ENCODE measurements at places on chromosomes 4 and X.
A peak's percentile ranks its signal among the peaks of the same experiment; 100 is the strongest.

- no peak for DNase-seq
Observed at GRCh38 chrX:42976746-42977366, 198.9 kb upstream of the PPP1R2C start.

DNA sequence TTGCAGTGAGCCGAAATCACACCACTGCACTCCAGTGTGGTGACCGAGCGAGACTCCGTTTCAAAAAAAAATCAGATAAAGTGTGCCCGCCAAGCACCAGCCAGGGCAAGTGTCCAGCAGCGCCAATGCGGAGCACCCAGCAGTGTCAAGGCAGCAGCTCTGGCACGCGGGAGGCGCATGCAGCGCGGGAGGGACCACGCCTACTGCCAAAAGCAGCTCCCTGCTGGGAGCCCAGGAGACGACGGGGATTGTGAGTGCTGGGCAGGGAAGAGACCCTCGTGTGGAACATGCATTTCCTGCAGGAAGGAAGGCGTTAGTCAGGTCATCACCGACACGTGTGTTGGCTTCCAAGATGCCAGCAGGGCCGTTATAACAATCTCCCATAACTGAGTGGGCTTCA lies 10.4 kb downstream of the FAM53A start:
- DNase-seq = no peak

DNA sequence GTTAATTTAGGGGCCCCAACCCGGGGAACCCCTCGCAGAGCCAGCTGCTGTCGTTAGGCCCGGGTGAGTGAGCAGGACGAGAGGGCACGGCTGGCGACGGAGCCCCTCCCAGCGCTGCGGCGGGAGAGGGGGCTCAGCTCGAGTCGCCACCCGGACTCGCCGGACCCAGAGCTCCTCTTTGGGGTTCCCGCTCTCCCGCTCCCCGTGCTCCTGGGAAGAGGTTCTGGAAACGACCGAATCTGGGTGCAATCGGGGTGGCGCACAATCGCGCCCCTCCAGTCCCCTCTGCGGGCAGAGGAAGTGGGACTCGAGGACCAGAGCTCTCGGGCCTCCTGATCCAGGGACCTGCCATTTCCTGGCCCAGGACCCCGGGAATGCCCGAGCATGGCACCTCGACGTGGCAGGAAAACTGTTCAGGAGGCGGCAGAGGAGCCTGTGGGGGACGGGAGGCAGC lies 37.3 kb upstream of the ARAF start:
- no peak for DNase-seq

DNA sequence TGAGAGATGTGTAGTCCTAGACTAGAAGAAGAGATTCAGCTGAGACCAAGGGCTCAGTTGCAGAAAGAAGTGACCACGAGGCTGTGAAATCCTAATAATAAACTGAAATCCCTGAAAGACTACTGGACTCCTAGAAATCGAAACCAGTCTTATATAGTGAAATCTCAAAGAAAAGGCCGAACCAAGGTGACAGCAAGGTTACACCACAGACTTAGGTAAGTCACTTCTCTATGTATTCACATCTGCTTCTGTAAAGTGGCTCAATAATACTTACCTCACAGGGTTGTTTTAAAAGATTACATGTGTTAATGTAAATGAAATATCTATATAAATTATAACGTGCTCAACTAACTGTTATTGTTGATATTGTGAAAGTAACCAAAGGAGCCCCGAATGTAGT lies 60.3 kb downstream of the ARSJ start:
- no peak for DNase-seq

GRCh38 chr4:121706595-121707021 lies 9.8 kb upstream of the ANXA5 start:
- no peak for DNase-seq

- no peak for DNase-seq
Observed at GRCh38 chr4:42328978-42329377, 68.3 kb upstream of the SHISA3 start.

DNA sequence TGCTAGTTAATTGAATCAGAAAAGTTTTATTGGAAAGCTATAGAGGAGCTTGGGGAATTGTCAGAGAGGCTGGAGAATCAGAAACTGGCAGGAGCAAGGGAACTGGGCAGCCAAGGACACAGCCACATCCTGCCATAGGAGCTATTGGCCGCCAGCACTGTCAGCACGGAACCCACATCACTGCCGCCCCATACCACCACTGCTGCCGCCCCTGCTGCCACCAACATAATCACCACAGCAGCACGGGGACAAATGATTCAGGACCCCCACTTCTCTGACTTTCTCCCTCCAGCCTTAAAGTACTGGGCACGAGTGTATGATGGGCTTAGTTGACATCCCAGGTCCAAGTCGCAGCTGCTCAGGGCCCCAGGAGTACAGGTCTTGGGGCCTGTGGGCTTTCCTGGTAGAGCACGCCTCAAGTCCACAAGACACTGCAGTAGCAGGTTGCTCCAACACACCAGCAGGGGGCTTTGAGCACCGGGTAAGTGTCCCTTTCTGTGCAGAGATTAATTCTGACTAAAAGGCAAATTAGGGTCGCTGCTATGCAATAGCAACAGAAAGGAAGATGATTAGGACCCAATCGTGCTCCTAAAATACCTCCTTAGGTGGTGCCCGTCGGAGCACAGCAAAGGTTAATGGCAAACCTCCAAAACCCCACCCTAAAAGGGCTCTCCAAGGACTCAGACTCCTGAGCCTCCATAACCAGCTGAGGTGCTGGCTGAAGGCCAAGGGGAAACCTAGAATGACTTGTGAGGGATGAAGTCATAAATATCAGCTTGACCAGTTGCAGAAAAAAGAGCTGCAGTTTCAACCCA lies 6.9 kb downstream of the PJA1 start:
- peak; percentile 29 for DNase-seq

- no peak for DNase-seq
Observed at GRCh38 chr4:185623444-185624258, 88.3 kb upstream of the PDLIM3 start.

- DNase-seq = no peak
Observed at GRCh38 chr4:66636349-66636748, 909.0 kb downstream of the CENPC start.

- DNase-seq = no peak
Observed at GRCh38 chr4:53127365-53127764, 238.5 kb downstream of the SCFD2 start.

DNA sequence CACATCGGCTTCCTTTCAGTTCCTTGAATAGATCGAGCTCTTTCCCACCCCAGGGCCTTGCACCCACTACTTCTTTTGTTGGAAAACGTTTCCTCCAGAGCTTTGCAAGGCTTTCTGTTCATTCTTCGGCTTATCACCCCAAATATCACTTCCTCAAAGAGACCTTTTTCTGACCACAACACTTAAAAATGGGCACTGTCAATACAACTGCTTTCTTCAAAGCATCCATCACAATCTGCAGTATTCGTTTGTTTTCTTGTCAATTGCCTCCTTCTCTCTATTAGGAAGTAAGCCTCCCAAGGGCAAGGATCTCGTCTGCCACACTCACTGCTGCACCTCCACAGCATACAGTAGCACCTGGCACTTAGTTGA lies 17.7 kb upstream of the CENPU start:
- no peak for DNase-seq

DNA sequence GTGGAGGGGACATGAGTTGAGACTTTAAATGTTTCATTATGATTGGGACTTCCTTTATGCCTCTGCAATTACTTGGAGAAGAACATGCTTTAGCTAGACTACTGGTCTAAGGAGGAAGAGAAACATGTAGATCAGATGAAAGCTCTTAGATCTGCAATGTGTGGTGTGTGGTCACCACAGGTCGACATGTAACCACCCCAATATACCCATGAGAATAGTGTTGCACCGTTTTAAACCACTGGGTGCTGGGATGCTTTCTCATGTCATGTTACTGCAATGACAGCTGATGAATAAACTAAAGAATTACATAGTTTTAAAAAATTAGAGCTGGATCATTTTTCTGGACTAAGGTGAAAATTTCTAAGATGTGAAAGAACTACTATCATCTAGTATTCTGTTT lies 1039.7 kb downstream of the RAPGEF2 start:
- DNase-seq = peak; percentile 1

- DNase-seq = no peak
Observed at GRCh38 chr4:19130866-19131265, 1109.3 kb upstream of the LCORL start.

DNA sequence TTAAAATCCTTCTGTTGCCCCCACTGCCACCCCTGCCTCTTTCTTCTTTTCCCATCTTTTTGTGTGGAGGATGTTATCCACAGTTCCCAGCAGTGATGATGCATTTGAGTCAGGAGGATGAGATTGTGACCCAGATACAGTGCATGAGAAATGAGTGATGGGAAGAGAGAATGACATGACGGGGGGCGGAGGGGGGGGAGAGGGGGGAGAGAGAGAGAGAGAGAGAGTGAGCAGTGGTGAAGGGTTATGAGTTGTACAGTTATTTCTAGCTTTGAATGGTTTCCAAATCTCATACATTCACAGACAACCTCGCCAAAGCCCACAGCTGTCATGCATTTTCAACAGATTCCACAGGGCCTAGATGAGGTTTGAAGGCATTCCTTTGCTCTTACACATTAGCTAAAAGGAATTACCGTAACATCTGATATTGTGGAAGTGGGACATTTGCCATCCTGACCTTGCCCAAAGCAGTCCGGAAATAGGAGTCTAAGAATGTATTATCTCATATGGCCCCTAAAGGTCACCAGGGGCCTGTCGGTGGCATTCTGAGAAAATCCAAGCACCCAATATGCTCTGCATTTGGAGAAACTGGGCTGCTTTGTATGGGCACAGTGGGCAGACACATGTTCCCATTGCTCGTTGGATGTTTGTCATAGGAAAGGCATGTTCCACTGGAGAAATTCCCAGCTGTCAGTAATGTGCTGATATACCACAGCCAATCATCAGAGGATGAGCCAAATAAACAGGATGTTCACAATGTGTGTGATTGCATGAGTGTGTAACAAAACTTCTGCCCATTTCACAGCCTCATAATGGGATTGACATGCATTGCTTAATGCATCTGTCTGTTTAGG lies 435.8 kb downstream of the SPRY1 start:
- DNase-seq = no peak

DNA sequence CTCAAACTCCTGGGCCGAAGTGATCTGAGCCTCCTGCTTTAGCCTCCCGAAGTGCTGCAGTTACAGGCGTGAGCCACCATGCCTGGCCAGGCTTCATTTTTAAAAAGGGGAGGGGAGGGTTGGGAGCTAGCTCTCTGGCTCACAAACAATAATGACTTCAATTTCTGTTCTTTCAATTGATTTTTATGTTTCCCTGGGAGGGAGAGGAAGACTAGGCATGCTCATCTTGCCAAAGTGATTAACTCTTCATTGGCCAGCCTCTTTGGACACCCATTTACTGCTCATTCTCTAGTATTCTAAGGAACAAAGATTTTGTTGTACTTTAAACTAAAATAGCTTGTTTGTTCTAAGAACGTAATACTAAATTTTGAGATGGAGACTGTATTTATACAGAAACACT lies 43.4 kb upstream of the TRIM2 start:
- DNase-seq = no peak

DNA sequence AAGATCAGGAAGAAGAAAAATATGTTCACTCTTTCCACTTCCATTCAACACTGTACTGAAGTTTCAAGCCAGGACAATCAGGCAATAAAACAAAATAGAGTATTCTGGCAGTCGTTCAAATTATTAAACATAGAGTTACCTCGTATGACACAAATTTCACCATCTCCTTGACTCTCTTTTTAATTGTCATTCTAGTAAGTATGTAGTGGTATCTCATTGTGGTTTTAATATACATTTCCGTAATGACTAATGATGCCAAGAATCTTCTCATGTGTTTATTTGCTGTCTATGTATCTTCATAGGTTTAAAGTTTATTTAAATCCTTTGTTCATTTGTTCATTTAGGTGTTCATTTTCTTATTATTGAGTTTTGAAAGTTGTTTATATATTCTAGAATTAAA lies 352.2 kb downstream of the IDS start:
- DNase-seq = no peak

DNA sequence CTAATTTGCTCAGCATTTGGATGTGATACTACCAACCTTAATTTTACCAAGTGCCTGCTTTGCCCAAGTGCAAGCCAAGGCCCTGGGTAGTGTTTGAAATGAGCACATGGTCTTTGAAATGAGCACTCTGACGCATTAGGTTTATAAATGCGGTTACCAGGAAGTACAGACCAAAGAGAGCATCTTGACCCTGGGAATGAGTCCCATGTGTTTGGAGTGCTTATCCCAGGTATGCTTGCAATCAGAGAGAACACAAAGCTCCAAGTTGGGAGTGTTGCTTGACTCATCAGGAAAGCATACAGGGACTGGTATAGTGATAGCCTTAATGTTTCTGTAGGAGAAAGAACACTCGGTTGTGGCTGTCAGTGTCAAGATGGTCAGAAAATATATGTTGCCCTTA lies 203.6 kb upstream of the MAMLD1 start:
- DNase-seq = no peak
